GM12891 (cell line): ENCODE measurements at places on chromosomes 12 and 14.

DNA sequence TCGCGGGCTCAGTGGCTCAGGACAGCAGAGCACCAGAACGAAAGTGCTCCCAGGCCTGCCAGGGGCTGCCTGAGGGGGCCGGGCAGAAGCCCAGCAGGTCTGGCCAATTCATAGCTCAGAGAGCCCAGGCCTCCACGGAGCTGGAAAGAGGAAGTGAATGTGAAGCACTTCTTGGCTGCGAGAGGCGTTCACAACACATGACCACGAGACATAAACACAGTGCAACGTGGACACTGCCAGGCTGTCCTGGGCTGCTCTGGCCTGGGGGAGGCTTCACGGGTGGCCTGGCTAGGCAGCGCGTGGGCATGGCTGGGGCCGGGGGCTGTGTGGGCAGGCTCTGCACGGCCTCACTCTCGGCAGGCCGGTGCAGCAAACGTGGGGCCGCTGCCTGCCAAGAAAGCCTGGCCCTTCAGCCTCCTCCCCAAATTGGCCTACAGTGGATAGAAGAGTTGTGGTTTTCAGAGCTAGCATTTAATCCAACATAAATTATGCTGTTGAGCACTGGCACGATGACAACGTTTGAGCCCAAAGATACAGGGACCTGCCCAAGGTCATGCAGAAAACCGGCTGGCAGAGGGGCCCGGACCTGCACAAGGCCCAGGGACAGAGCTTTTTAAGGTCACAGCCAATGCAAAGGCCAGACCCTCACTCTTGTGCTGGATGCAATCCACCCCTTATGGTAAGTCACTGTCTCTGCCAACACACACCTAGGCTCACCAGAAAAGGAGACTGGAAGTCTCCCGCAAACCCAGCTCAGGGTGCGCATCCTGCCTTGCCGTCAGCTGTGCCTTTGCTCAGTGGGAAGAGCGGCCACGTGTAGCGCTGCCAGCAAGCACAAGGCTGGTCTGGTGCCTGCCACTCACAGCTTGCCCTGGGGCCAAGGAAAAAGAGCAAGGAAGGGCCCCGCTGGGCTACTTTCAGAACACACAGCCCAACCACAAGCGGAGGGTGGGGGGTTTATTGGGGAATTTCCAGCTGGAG lies 8.6 kb downstream of the SLC25A29 start:
- peak; percentile 91 for DNase-seq

- DNase-seq: no peak
These were observed 44.4 kb upstream of the KCNK13 start for GRCh38 chr14:90017371-90017770.

- DNase-seq: no peak
These were observed 24.2 kb downstream of the TMEM30B start for GRCh38 chr14:61256826-61257468.

- DNase-seq: no peak
These were observed 148.1 kb upstream of the LRIG3 start for GRCh38 chr12:59068436-59068835.

- DNase-seq: no peak
These were observed 11.3 kb downstream of the SEC23A start for GRCh38 chr14:39091716-39092115.

DNA sequence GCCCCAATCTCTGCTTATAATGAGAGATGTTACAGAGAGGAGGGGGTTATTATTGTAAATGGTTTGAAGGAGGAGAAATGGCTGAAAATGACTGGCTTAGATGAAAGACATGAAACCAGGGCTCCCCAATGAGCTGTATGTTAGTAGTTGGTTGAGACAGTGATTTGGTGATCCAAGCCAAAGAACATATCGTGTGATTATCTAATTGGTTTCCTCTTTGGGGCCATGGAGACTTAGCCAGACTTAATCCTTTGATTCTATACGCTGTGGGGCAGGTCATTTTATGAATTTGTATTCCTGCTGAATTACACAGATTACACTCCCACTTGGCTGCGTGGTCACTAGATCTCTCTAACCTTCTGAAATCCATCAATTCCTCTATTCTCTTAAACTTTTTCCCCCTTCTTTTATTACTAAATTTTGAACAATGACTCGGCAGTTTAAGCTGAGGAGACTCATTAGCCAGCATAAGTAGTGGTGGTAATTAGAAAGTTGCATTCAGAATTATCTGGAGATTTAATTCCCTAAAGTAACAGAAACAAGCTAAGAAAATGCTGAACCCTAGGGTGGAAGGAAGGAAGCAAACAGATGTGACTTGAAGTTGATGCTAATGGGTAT lies 5.3 kb downstream of the TTC8 start:
- DNase-seq: no peak

GRCh38 chr12:15001733-15002382 lies 29.0 kb downstream of the PDE6H start:
- DNase-seq: no peak

GRCh38 chr12:85765453-85765869 lies 70.7 kb downstream of the RASSF9 start:
- DNase-seq: no peak

DNA sequence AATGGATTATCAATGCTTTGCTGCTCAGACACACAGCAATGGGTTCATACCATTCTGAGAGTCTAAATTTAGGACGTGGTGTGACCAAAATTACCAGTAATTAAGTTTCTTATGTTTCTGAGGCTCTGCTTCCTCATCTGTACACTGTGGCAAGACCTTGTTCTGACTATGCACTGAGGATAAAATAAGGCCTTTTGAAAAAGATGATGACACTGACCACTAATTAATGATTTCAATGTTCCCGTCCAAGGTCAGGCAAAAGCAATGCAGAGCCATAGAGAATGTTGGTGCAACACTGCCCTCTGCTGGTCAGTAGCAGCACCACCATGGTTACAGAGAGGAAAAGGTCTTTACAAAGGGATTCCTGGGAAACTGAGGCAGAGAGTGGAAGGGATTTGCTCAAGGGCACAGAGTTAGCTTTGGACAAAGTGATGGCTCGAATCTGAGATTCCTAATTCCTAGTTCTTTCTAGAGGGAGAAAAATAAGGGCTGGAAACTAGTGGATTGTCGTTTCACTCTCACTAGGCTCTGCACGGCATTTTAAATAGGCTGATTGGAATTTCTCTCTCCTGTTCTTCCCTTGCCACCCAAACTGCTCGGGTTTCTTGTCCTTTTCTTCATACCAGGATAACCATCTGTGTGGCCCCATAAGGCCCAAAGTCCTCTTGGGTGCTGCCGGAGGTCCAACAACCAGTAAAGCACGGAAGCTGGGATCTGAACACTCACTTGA lies 22.3 kb upstream of the P2RX7 start:
- DNase-seq: peak; percentile 47

DNA sequence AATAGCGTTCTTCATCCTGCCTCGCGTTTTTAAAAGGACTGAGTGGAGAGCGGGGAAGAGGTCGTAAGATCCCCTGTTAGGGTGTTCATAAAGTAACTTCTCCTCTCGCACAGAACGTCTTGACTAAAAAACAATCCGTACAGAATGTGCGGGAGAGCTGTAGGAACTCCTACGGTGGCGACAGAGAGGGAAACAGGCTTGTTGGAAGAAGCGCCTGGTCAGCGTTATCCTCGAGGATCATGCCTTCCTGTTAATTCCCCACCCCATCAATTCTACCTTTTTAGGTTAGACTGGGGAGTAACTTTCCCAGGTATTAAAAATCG lies 399 bp upstream of the WASHC4 start:
- DNase-seq: no peak

- peak; percentile 81 for DNase-seq
These were observed at the start of gene TRIP11 for GRCh38 chr14:92039719-92040430. Gene TRIP11 (minus strand): TSS chr14:92040059. CDS start chr14:92039685, 374 bp downstream.

GRCh38 chr14:64074961-64075612 lies 219.1 kb downstream of the ESR2 start:
- DNase-seq: no peak

DNA sequence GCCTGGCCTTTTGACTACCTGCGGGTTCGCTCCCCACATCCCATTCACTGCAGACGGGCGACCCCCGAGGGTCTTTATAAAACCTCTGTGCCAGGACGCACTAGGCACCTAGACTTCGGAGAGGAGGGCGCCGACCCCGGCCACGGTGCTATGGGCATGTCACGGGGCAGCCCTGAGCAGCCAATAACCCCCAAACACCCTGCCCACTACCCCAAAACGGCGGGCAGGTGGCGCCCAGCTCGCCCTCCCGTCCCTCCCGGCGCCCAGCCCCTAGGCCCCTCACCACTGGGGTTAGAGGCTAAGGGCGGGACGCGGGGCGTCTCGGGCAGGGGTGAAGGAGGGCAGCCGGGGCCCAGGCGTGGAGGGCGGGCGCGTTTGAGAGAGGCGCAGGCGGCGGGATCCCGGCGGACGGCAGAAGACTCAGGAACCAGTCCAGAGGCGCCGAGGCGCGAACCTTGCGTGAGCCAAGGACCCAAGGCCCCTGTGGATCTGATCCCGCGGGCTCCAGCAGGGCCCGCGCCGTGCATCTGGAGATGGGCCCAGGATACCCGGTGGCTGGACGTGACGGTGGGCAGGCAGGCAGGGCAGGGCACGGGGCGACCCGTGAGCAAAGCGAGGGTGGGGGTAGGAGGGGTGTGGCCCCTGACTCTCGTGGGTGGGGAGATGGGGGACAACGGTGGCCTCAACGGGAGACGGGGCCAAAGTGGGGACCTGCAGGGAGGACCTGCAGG lies 11.1 kb downstream of the KRT85 start:
- DNase-seq: no peak

GRCh38 chr14:102975662-102976061 lies 53.2 kb downstream of the AMN start:
- no peak for DNase-seq

DNA sequence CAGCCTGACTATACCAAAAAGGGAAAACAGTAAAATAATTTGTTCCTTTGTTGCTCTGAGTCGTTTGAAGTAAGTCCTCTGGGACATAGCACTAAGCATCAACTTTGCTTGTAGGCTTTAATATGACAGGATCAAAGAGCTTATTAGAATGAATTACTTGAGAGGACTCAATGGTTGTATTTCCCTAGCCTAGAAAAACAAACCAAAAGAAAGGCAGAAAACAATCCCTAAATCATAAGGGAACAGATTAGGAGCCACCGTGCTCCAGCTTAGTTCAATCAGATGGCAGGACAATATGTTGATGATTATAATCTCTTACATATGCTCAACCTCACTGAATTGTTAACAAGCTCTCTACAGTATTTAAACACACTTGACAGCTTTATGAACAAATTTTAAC lies 988.4 kb downstream of the FLRT2 start:
- no peak for DNase-seq

GRCh38 chr12:10073261-10073660 lies 25.5 kb downstream of the CLEC1A start:
- DNase-seq: no peak

DNA sequence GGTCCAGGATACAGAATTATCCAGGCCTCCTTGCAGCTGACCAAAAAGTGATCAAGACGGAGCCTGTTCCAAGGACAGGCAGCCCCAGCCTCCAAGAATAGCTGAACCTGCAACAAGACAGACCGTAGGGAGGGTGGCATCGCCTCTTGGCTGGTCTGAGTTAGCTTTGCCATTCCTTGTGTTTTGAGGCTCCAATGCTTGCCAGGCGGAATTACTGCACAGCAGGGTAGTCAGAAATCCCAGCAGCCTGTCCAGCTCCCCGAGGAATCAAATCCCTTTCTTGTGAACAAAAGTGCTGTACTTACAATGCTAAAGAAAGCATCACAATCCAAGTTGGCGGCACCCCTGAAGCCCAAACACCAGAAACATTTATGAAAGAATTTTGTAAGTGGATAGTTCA lies 246.9 kb downstream of the TMEM132C start:
- no peak for DNase-seq

DNA sequence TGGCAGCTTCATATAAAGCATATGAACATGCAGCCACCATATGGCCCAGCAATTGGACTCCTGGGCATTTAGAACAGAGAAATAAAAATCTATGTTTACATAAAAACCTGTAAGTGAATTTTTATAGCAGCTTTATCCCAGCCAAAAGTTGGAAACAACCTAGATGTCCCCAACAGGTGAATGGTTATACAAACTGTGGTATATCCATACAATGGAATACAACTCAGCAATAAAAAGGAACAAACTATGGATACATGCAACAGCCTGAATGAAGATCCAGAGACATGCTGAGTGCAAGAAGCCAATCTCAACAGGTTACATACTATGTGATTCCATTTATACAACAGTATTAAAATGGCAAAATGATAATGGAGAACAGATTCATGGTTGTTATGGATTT lies 3.7 kb downstream of the TMTC1 start:
- no peak for DNase-seq

GRCh38 chr12:82723093-82723492 lies 36.4 kb downstream of the TMTC2 start:
- DNase-seq: no peak

DNA sequence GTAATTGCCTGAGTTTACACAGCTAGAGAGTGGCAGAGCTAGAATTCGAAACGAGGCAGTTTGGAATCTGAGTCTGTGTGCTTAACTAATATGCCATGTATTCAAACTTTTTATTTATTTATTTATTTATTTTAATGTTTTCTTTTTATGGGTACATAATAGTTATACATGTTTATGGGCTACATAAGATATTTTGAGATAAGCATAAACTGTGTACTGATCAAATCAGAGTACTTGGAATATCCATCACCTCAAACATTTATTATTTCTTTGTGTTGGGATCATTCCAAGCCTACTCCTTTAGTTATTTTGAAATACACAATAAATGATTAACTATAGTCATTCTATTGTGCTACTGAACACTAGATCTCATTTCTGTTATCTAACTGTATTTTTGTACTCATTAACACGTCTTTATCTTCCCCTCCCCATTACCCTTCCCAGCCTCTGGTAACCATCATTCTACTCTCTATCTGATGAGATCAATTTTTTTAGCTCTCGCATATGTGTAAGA lies 7.4 kb upstream of the KRT81 start:
- no peak for DNase-seq

DNA sequence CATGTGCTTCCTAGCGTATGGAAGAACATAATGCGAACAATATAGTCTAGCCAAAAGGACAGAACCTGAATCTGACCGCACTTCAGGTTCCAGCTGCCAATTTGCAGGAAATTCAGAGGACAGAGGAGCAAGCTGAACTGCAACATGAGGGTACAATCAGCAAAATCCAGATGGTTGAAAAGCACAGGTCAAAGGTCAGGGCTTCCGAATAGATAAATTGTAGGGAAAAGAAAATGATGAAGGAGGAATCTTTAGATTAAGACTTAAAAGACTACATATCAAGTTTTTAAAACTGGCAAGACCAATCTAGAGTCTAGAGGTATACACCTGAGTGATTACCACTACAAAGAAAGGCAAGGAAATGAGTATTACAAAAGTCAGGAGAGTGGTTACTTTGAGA lies 42.1 kb upstream of the SELPLG start:
- no peak for DNase-seq

DNA sequence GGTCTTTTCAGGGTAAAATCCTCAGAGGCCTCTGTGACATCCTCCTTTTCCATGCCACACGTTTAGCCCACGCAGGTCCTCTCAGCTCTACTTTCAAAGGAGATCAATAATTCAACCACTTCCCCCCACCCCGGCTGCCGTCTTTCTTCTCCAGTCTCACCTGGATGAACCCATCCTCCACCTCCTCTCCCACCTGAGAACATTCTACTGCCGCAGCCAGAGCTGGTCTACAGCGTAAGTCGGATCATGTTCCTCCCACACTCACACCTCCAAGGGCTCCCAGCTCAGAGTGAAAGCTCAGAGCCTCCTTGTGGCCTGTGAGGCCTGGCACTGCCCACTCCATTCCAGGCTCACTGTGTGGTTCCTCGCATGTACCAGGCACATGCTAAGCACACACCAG lies 246.6 kb downstream of the CHST11 start:
- no peak for DNase-seq
